ENCODE measurements at places on chromosomes 6 and 20.

DNA sequence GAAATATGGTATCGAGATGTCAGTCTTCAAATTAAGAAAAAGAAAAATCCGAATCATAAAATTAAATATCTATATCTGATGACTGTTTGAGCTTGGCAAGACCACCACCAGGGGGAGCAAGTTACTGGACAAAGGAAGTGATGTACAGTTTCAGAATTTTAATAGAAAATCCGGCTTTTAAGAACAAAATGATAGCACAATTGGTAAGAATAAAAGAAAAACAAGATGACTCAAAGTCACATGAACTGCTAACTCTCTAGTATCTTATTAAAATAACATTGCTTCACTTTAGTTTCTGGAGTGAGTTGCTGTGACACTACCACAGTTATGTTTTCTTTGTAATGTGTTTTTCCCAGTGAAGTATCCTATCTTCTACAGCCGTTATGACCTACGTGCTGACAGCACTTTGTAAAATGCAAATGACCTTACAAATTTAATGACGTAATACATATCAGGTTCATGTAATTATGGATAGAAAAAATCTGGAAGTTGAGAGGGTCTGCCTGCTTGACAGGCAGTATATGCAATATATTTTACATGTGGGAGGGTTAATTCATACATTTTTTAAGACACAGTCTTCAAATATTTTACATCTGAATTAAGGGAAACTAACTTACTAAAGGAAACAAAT lies 405.3 kb upstream of the HS3ST5 start:
- peak; percentile 44 for DNase-seq

- no peak for DNase-seq
These were observed 131.9 kb downstream of the UST start for GRCh38 chr6:148878683-148879082.

GRCh38 chr6:154509421-154510143 lies 903 bp downstream of the CNKSR3 start:
- DNase-seq: peak; percentile 62

- DNase-seq: no peak
These were observed 188.0 kb upstream of the HDDC2 start for GRCh38 chr6:125489579-125490285.

DNA sequence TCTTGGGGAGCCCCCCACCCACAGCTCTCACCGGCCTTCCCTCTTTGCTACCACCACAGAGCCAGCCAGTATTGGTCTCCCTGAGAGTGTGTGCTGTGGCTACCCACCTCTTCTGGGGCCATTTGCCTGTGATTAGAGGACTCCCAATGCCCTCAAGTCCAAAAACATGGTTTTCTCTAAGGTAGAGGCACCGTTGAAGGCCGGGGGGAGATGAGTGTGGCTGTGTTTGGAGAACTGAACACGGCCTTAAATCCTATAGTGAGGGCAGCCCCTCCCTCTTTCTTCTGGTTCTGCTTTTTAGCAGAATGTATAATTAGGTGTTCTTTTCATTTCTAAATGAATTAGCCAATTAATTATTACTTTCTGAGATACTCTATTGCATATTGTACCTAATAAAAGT lies 2.5 kb downstream of the CCR6 start:
- DNase-seq: no peak

DNA sequence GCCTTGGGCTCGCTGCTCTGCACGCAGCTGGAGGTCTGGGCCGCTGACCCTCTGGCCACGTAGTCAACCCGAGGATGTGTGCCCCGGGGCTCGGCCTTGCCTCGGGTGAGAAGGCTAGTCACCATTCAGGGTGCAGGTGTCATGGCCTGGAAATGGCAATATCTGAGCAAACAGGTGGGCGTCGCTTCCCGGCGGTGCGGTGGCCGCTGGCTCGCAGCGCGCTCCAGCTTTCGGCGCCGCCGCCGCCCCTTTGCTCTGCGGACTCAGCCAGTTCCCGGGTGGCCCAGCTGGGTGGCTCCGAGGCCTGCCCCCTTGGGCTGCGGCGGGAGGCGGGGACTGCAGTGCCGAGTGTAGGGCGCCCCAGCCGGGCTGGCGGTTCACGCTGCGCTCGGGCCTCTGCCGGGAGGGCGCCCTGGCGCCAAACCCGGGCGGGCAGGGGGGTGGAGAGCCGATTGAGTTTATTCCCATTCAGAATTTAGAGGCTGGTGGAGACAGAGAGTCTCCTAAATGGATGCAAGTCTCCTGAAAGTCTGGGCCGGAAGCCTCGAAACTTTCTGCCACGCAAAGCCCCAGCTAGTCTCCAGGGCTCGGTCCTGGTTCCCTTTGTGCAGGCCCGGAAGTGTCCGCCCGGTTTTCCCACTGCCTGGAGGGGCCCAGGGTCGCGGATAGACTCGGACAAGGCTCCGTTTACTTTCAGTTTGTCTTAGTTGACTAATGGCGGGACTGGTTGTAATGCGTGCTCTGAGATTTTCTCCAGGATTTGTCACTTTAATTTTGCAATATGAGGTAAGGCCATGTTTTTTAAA lies 11.3 kb upstream of the TFAP2A start:
- DNase-seq: peak; percentile 41

DNA sequence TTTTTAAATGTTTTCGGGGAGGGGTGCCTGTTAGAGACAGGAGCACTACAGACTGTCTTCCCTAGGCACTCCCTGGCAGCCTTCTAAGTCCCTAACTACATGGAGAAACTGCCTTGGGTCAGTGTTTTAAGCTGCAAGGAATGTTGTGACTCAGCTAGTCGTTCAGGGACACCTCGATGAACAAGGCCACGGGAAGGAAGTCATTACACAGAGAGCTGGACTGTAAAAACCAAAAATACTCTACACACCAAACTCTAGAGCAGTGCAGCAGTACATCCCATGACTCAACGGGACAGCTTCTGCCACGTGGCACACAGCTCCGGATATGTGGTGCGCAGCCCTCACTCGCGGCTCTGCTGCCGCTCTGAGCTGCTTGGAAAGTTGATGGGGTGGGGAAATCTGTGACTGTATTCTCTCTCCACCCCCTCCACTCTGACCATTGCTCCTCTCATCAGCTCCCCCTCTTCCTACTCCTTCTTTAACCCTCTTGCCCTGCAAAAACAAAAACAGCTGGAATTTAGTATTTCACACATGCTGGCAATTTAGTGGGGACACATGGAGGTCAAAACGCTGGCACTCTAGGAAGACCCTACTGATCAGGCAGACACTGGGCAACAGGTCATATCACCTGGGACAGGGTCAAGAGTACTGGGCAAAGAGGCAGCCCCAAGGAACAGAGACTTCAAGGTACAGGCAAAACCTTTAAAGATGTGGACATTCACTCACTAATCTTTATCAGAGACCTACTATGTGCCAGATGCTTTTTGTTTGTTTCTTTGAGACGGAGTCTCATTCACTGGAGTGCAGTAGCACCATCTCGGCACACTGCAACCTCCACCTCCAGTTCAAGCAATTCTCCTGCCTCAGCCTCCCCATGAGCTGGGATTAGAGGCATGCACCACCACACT lies 10.9 kb upstream of the LPIN3 start:
- DNase-seq: peak; percentile 82

- no peak for DNase-seq
These were observed 35.2 kb upstream of the BLCAP start for GRCh38 chr20:37562695-37563480.

- DNase-seq: no peak
These were observed 1.3 kb downstream of the FLOT1 start for GRCh38 chr6:30741063-30741779.

DNA sequence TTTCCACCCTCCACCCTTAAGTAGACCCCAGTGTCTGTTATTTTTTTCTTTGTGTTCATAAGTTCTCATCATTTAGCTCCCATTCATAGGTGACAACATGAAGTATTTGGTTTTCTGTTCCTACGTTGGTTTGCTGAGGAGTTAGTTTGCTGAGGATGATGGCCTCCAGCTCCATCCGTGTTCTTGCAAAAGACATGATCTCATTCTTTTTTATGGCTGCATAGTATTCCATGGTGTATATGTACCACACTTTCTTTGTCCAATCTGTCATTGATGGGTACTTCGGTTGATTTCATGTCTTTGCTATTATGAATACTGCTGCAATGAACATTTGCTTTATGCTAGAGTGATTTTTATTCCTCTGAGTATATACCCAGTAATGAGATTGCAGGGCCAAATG lies 301.2 kb downstream of the ADGRG6 start:
- no peak for DNase-seq

GRCh38 chr6:16471222-16471909 lies 233.0 kb downstream of the GMPR start:
- DNase-seq: no peak

GRCh38 chr20:8310618-8311017 lies 178.6 kb downstream of the PLCB1 start:
- no peak for DNase-seq

GRCh38 chr6:119346450-119346849 lies 3.1 kb downstream of the MAN1A1 start:
- no peak for DNase-seq

DNA sequence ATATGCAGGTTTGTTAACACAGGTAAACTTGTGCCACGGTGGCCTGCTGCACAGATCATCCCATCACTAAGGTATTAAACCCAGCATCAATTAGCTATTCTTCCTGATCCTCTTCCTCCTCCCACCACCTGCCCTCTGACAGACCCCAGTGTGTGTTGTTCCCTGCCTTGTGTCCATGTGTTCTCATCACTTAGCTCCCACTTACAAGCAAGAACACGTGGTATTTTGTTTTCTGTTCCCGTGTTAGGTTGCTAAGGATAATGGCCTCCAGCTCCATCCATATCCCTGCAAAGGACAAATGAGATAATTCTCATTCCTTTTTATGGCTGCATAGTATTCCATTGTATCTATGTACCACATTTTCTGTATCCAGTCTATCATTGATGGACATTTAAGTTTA lies 294.0 kb downstream of the PKHD1 start:
- DNase-seq: no peak

GRCh38 chr6:35691027-35691824 lies 2.5 kb upstream of the FKBP5 start:
- DNase-seq: peak; percentile 45

DNA sequence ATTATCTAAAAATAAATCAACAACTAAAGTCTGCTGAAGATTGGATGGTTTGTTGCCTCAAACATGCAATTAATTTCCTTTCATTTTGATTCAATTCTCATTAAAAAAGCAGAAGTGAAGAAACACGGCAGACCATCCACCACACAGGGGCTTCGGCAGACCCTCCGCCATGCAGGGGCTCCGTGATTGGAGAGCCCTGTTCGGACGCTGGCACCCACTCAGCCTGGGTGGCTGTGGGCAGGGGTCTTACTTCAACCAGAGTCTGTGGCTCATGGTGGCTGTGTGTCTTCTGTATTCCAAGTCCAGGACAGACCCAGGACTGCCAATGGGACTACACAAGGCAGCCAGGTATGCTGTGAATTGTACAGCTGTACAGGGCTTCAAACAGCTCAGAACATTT lies 86.9 kb upstream of the FRMD1 start:
- DNase-seq: no peak

GRCh38 chr6:125966569-125966968 lies 10.0 kb downstream of the HINT3 start:
- no peak for DNase-seq

- peak; percentile 43 for DNase-seq
These were observed 66.0 kb downstream of the ELOVL5 start for GRCh38 chr6:53282741-53283140.

- DNase-seq: no peak
These were observed 223.4 kb upstream of the GGTLC1 start for GRCh38 chr20:24211972-24212371.

GRCh38 chr6:24394780-24395437 lies 7.8 kb upstream of the MRS2 start:
- DNase-seq: no peak

- no peak for DNase-seq
These were observed 20.6 kb downstream of the OLIG3 start for GRCh38 chr6:137473598-137473997.

Data from femur (tissue), 1 donor.